Neural progenitor cell (in vitro differentiated cells): ENCODE measurements at places on chromosomes 1 and 21. TPM values are rescaled to one million over a fixed set of nuclear protein-coding genes. Genes with fewer than 3 reads are reported as not detected.

The GJC2 gene
- total RNA-seq = 0.25 TPM in 1 of 2 replicates, not detected in the other

The MYBPH gene
- not detected in 2 replicates for total RNA-seq

The TRIM17 gene
- total RNA-seq = 2.9 and 5.0 TPM in 2 replicates

The LIN28A gene
- 1,311 and 1,384 TPM in 2 replicates for total RNA-seq

The ANXA9 gene
- 0.77 TPM in 1 of 2 replicates, not detected in the other for total RNA-seq

The CCDC185 gene
- total RNA-seq = not detected in 2 replicates

The PLEKHN1 gene
- total RNA-seq = 0.09 TPM in 1 of 2 replicates, not detected in the other

The FCGR1A gene
- not detected in 2 replicates for total RNA-seq

The SH2D5 gene
- total RNA-seq = 5.1 and 7.7 TPM in 2 replicates

The PEAR1 gene
- 0.06 TPM in 1 of 2 replicates, not detected in the other for total RNA-seq

The APH1A gene
- 63.0 and 118 TPM in 2 replicates for total RNA-seq

The CD1E gene
- total RNA-seq = not detected in 2 replicates

The DHX9 gene
- total RNA-seq = 257 and 400 TPM in 2 replicates

The MAP7D1 gene
- total RNA-seq = 35.0 and 81.1 TPM in 2 replicates

The RHOU gene
- 47.6 and 67.0 TPM in 2 replicates for total RNA-seq

The RGS8 gene
- total RNA-seq = 0.87 and 0.99 TPM in 2 replicates

The FCGR3B gene
- total RNA-seq = not detected in 2 replicates

The DIO1 gene
- not detected in 2 replicates for total RNA-seq

The ATP5PO gene
- 271 and 309 TPM in 2 replicates for total RNA-seq
